ENCODE measurements at places on chromosomes 4 and X.
A peak's percentile ranks its signal among the peaks of the same experiment; 100 is the strongest.

DNA sequence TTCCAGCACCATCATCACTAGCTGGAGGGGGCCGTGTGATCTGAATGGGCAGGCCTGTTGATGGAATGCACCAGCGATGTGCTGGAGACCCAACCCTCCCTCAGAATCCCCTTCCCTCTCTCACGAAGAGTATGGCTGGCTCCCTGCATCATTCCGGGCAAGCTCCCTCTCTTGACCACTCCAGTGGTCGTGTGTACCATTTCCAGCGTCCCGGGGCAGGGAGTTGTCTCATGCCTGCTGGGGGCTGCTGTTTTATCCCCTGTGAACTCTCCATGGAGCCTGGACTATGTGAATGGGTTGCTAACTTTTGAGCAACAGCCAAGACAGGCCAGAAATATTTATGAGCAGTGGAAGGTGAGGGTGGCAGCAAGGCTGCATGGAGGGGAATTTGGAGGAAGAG, 8.1 kb downstream of the CSAG1 start:
- DNase-seq = no peak

DNA sequence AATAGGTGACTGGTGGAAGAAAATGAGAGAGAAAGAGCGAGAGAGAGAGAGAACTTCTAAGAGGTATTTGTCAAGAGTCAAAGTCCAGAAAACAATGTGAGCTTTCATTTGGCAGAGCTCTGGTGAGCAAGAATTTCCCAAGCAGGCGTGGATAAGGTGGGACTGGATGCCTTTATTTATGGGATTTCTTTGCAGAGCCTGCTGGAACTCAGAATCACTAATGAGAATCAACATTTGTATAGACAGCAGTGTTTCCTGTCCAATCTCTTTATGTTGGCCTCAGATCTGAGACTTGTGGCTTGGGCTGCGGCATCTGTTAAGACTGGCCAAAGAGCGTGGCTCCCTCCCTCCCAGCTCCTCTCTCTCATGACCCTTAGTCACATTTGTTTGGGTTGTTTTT, 67.9 kb upstream of the TBL1X start:
- no peak for DNase-seq

- DNase-seq = no peak
These were observed 10.9 kb downstream of the LRBA start for GRCh38 chr4:151004222-151004621.

GRCh38 chrX:74492720-74493201, 71.5 kb downstream of the SLC16A2 start:
- DNase-seq = no peak

- no peak for DNase-seq
These were observed 7.9 kb downstream of the MFSD8 start for GRCh38 chr4:127957105-127957504.

- DNase-seq = no peak
These were observed 38.0 kb downstream of the RADX start for GRCh38 chrX:106649523-106650428.

- DNase-seq = peak; percentile 52
These were observed 104.6 kb downstream of the DTHD1 start for GRCh38 chr4:36385951-36386571.

DNA sequence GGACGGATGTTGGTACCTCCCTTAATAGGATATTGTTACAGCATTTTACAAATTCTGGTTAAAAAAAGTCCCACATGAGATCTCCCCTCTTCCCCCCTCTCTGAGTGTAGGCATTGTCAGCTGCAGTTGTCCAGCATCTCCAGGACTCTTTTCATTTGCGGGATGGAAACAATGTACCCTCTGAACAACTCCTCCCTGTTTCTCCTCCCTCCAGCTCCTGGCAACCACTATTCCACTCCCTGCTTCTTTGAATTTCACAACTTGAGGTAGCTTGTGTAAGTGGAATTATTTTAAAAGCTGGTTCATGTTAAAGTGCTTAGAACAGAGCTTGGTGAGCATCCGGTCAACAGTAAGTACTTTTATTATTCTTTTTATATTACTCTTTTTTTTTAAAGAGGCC, 69.8 kb downstream of the TBL1X start:
- DNase-seq = no peak

DNA sequence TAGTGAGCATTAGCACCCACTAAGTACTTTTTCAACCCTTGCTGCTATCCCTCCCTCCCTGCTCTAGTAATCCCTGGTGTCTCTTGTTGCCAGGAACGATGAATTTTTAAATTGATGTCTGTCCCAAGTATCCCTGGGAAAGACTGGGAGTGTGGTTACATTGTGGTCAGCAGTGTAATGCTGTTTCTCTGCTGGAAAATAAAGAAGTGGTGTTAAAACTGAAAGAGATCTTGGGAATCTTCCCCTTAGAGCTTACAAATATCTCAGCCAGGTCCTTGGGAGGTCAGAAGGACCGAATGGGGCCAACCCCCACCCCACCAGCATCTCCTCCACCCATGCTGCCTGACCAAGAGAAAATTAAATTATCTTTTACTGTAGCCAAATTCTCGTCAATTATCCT, 174.5 kb upstream of the MXRA5 start:
- no peak for DNase-seq
